HFFc6 (cell line): ENCODE measurements at places on chromosomes 12 and 14. TPM values are rescaled to one million over a fixed set of nuclear protein-coding genes. Genes with fewer than 3 reads are reported as not detected.

Gene CD163L1
- 5.7 to 7.6 TPM (median 6.0 TPM) in 3 replicates for total RNA-seq

Gene REM2
- total RNA-seq = 0.12 to 0.14 TPM in 2 of 3 replicates, not detected in the other

Gene PMCH
- total RNA-seq = not detected in 3 replicates

Gene MANSC1
- 4.8 to 10.1 TPM (median 5.0 TPM) in 3 replicates for total RNA-seq

Gene PLXNC1
- total RNA-seq = 0.14 to 0.58 TPM (median 0.26 TPM) in 3 replicates

Gene ADAM20
- total RNA-seq = 0.09 to 0.16 TPM (median 0.11 TPM) in 3 replicates

Gene AKAP5
- total RNA-seq = 0.94 and 1.1 TPM in 2 replicates

Gene MYF6
- total RNA-seq = not detected in 2 replicates

Gene C12orf54
- not detected in 3 replicates for total RNA-seq

Gene EXOC3L4
- not detected in 3 replicates for total RNA-seq

Gene ANKRD33
- total RNA-seq = not detected in 3 replicates

Gene CCDC184
- 0.67 to 0.86 TPM (median 0.81 TPM) in 3 replicates for total RNA-seq

Gene IL26
- not detected in 2 replicates for total RNA-seq

Gene GALNT6
- 75.1 to 91.9 TPM (median 90.9 TPM) in 3 replicates for total RNA-seq

Gene CCDC175
- total RNA-seq = not detected in 3 replicates

Gene PLEK2
- total RNA-seq = 9.4 to 23.8 TPM (median 12.6 TPM) in 3 replicates

Gene HIP1R
- 8.9 to 9.8 TPM (median 9.2 TPM) in 3 replicates for total RNA-seq

Gene CFAP54
- 0.26 and 0.51 TPM in 2 replicates for total RNA-seq

Gene DCAF4
- total RNA-seq = 14.5 to 19.5 TPM (median 16.2 TPM) in 3 replicates
